A549 (cell line): ENCODE measurements at places on chromosomes 12 and 14. TPM values are rescaled to one million over a fixed set of nuclear protein-coding genes. Genes with fewer than 3 reads are reported as not detected.

DNA sequence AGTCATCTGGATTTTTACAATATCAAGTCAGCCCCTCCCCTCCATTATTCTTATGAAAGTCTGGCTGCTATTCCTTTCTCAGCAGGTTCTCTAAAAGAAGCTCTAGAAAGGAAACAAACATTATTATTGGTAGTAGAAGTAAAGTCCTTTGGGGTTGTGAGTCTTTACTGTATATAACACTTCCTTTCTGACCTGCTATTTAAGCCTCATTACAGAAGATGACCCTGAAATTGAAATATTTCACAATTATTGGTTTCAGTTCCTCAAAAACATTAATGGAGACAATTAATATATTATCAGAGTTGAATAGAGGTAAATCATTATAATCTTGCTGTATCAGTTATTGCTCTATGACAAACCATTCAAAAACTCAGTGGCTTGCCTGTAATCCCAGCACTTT is 19.3 kb downstream of the PLEKHA5 start:
- no peak for DNase-seq

GRCh38 chr12:43008953-43009845 is 419.7 kb upstream of the PRICKLE1 start:
- DNase-seq, result no peak

GRCh38 chr12:29240441-29240840 is 91.4 kb downstream of the FAR2 start:
- no peak for DNase-seq

DNA sequence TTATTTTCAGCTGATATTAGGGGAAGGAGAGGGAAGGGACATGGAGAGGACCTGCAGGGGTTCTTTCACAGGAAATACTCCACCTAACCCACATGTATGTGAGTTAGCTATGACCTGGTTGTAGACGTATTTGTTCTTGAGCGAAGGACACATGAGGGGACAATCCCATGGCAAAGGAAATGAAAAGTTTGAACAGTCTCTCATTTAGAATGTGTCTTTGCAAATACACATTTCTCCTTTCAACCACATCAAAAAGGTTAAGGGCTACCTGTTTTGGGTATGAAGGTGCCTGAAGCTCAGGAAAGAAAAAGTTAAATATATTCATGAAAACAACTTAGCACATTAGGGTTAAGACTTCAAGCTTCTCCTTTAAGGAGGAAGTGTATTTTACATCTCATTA is 7.4 kb downstream of the PYGL start:
- DNase-seq, result no peak

- no peak for DNase-seq
Measured at GRCh38 chr12:53191885-53192530, 11.3 kb upstream of the CSAD start.

- DNase-seq, result no peak
Measured at GRCh38 chr12:51322452-51322851, 1.5 kb downstream of the BIN2 start.

DNA sequence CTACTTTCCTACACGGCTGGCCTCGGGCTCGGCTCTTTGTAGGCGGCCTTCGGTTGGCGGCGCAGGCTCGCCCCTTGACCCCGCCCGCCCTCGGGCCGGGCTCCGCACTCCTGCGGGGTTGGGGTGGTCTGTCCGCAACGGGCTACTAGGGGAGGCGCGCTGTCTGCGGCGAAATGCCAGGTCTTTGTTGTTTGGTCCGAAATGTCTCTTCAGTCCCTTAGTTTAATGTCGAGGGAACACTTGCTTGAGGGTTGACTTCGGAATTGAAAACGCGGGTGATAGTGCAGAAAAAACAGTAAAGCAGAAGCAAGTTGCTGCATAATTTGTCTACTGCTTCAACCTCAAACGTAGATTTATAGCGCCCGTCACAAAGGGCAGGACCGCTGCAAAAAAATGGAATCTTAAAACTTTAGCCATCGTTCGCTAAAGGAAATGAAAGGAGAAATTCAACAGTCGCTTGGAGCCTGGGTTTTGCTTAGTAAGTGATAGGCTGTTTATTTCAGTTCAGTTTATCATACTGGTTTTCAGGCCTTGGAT is 390 bp downstream of the JKAMP start:
- DNase-seq, result peak; percentile 26

DNA sequence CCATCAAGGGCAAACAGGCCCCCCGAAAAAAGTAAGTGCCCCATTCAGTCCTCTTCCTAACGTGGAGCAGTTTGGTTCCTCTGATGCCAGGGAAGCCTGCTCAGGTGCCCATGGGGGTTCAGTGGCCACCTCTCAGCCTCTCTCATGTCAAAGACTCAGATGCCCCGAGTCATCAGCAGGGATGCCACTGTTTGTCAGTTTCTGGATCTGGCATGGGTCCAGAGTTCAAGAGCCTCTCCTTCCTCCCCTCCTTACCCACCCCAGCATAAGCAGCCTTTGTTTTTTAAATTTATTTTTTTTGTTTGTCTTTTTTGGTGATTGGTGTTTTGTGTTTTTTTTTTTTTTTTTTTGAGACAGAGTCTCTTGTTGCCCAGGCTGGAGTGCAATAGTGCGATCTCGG is 11.3 kb downstream of the KMT5A start:
- DNase-seq, result no peak

GRCh38 chr14:36361210-36361853 is 40.9 kb upstream of the MBIP start:
- DNase-seq, result no peak

- DNase-seq, result no peak
Measured at GRCh38 chr14:91929700-91930099, 17.8 kb downstream of the FBLN5 start.

GRCh38 chr14:56224229-56224628 is 106.0 kb downstream of the PELI2 start:
- no peak for DNase-seq

GRCh38 chr12:60176891-60177290 is 581.1 kb downstream of the SLC16A7 start:
- DNase-seq, result no peak

DNA sequence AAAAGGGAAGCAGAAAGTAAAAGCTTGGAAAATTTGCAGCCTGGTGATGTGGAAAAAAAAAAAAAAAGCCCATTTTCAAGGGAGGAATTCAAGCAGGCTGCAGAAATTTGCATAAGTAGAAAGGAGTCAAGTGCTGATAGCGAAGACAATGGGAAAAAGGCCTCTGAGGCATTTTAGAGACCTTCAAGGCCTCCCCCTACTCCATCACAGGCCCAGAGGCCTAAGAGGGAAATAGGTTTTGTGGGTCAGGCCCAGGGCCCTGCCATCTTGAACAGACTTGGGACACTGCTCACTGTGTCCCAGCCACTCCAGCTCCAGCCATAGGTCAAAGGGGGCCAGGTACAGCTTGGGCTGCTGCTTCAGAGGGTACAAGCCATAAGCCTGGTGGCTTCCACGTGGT is 13.8 kb upstream of the PRKD1 start:
- DNase-seq, result no peak

GRCh38 chr14:51081209-51081608 is 13.7 kb downstream of the TRIM9 start:
- DNase-seq, result no peak

- no peak for DNase-seq
Measured at GRCh38 chr12:83630526-83630925, 943.8 kb downstream of the TMTC2 start.

DNA sequence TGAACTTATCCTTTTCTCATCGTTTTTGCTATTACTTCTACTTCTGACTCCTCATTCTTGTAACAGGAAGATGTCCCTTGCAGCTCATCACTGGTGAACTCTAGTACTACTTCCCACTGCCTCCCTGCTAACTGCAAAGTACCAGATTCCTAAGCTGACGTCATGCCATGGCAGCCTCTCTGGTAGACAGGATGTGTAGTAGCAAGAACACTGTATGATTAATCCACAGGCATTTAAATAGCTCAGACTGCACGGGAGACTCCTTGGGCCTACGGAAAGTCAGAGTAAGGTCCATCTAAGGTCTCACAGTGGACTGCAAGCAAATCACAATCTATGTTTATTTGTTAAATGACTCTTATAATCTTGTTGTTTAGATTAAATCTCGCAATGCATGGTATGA is 43.5 kb downstream of the DNAI7 start:
- peak; percentile 80 for DNase-seq

- DNase-seq, result peak; percentile 87
Measured at GRCh38 chr12:48997719-48998496, 1.3 kb downstream of the DDN start.

DNA sequence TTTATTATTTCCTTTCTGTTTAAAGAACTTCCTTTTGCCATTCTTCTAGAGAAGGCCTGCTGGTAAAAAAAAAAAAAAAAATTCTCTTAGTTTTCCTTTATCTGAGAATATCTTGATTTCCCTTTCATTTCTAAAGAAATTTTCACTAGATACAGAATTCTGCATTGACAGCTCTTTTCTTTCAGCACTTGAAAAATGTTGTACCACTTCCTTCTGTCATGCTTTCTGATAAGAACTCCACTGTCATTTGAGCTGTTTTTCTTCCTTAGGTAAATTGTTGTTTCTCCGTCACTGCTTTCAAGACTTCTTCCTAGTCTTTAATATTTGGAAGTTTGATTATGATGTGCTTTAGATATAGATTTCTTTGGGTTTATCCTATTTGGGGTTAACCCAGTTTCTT is 113.6 kb upstream of the BTG1 start:
- DNase-seq, result no peak

GRCh38 chr12:22682663-22683062 is 57.7 kb downstream of the ETNK1 start:
- DNase-seq, result no peak

GRCh38 chr12:127941332-127941731 is 325.6 kb upstream of the TMEM132C start:
- no peak for DNase-seq

GRCh38 chr12:6234214-6234613 is 34.0 kb downstream of the CD9 start:
- no peak for DNase-seq

DNA sequence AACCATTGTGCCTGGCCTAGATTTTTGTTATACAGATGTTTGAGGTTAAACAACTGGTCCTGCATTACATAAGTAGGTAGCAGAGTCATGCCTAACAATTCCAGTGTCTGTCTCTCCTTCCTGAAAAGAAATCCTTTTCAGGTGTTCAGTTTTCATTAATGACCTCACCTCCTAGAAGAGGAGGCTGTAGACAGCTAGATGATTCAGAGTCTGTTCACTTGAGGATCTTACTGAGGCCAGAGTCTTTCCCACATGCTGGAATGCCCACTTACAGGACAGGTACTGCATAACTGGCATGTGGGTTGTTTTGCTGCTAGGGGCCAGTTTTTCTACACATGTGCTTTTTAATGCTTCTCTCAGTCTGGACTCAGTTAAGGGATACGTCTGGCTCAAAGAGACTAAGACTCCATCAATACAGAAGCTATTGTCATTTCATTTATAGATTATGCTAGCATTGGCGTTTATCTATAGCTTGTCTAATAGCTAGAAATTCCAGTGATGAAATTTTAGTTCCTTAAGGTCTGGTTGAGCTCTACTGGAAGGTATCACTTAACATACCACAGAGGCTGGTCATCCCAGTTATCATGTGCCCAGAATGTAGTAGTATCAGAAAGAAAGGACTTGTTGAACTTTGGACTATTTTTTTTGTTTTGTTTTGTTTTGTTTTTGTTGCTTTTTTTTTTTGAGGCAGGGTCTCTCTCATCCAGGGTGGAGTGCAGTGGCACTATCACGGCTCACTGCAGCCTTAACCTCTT is 206.4 kb downstream of the ERC1 start:
- peak; percentile 38 for DNase-seq

DNA sequence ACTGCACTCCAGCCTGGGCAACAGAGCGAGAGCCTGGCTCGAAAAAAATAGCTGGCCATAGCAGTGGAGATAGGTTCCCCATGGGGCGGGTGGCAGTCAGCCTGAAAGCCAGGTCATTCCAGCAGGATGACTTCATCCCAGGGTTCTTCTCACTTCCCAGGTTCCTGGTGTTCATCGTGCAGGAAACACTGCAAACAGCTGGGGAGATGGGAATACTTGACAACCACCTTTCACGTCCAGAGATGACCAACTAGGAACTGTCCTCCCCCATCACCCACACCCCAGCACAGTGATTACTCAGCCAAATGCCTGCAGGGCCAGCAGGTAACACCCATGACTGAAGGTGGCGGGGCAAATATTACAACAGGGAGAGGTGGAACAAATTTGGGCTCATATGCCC is 1.7 kb downstream of the VSIG10 start:
- peak; percentile 43 for DNase-seq

DNA sequence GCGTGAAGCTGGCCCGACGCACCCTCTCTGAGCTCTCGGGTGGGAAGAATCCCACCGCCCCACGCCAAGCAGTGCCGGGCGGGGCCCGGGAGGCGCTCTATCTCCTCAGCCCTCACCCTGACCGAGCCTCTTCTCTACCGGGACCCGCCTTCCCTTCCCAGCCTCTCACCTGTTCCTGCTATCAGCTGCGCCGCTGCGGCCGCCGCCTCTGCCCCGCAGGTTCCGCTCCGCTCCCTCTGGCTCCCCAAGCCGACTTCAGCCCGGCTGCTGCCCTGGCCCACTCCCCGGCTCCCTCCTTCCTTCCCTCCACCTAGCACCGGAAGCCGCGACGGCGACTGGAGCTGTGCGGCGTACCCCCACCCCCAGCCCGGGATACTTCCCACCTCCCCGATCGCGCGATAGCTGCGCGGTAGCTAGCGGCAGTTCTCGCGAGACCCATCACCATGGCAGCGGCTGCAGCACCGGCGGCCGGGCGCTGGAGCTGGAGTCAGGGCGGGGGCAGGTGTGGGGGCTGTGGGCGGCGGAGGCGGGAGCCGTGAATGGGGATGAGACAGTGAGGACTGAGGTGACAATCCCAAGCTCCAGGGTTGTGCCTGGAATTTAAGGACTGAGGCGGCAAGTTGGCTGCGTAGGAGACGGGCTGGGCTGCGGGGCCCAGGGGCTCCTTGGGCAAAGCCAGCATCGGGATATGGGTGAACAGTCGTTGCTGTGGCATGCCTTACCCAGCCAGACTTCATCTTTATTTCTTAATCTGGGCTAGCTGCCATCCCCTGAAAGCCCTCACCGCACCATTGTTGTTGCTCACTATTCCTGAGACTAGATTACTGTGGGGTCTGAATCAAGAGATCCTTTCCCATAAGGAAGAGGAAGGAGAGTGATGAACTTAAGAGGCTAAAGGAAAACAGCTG is at the start of gene ARF3:
ARF3 (minus strand) TSS at position 347 of the 908 bp plus-strand sequence. CDS start 16,392 bp downstream, outside the sequence.
- peak; percentile 95 for DNase-seq

GRCh38 chr14:20427231-20428009 is 8.5 kb downstream of the KLHL33 start:
- peak; percentile 25 for DNase-seq

- DNase-seq, result no peak
Measured at GRCh38 chr12:58764100-58764953, 156.0 kb downstream of the LRIG3 start.

- no peak for DNase-seq
Measured at GRCh38 chr12:103930787-103931735, 851 bp downstream of the HSP90B1 start.

SERPINA10 gene
- 0.03 TPM in 1 of 3 replicates, not detected in the others for polyA plus RNA-seq

ARMH4 gene
- 0.15 to 0.77 TPM (median 0.59 TPM) in 3 replicates for polyA plus RNA-seq

GPR68 gene
- 0.07 to 0.09 TPM (median 0.09 TPM) in 3 replicates for polyA plus RNA-seq

HOXC12 gene
- not detected in 3 replicates for polyA plus RNA-seq

KCNA5 gene
- not detected in 3 replicates for polyA plus RNA-seq

HPD gene
- 1.8 to 2.6 TPM (median 2.0 TPM) in 3 replicates for polyA plus RNA-seq

LRRC10 gene
- polyA plus RNA-seq, result not detected in 3 replicates

KLHDC1 gene
- 0.42 to 1.2 TPM (median 1.1 TPM) in 3 replicates for polyA plus RNA-seq

CLEC7A gene
- polyA plus RNA-seq, result 0.08 TPM in 1 of 3 replicates, not detected in the others

KRT72 gene
- polyA plus RNA-seq, result not detected in 3 replicates

ACSM4 gene
- polyA plus RNA-seq, result not detected in 3 replicates

RPS6KA5 gene
- 2.2 to 3.2 TPM (median 3.0 TPM) in 3 replicates for polyA plus RNA-seq

ACAD10 gene
- 13.6 to 15.2 TPM (median 15.1 TPM) in 3 replicates for polyA plus RNA-seq
